HFF-Myc (cell line): ENCODE measurements at places on chromosomes 12 and 14.

- DNase-seq: no peak
Measured at GRCh38 chr12:6382371-6382770, 1.6 kb upstream of the LTBR start.

GRCh38 chr12:62519043-62519442, 52.4 kb downstream of the MON2 start:
- DNase-seq: no peak

DNA sequence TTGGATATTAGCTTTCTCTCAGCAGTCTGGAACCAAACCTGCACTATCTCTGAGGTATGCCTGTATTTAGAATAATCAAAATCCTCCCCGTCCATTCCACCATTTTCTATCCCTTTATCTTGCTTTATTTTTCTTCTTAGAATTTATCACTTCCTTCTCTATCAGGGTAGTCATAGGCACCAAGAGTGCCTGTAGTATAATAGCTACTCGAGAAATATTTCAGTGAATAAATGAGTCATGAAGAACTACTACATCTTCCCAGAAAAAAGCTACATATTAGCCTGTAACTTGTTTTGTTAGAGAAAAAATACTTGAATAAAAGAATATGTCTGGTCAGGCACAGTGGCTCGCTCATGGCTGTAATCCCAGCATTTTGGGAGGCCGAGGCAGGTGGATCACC, 4.3 kb downstream of the SLC2A14 start:
- DNase-seq: no peak

GRCh38 chr14:62428429-62429203, 616.6 kb downstream of the KCNH5 start:
- no peak for DNase-seq

DNA sequence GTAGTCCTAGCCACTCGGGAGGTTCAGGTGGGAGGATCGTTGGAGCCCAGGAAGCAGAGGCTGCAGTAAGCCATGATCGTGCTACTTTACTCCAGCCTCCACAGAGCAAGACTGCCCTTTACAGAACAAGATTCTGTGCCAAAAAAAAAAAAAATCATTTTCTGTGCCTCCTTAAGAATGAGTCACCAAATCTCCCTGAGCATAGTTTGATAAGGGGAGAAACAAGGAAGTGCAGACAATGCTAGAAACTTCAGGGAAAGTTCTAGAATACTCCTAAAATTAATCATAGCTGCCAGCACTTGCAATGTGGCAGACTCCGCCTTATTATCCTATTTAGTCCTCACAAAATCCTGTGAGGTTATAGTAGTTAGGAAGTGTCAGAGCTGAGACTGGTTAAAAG, 74.5 kb downstream of the KCNK10 start:
- DNase-seq: no peak

GRCh38 chr14:33702293-33702692, 248.6 kb downstream of the EGLN3 start:
- DNase-seq: no peak

DNA sequence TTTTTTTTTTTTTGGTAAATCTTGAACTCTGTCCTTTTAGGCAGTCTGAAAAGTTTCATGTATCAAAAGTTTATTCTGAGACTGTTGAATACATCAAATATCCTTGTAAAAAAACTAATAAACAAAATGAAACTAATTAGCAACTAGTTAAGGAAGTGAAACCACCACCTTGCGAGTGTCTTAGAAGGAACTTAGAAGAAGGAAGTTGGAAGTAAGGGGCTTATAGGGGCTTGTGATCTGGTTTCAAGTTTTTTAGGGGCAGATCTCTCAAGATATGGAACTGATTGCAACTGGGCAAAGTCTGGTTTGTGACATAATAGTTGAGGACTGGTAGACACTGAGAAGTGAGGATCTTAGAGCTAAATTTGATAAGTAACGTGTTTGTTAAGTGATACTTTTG, 748.8 kb downstream of the C12orf50 start:
- DNase-seq: no peak

DNA sequence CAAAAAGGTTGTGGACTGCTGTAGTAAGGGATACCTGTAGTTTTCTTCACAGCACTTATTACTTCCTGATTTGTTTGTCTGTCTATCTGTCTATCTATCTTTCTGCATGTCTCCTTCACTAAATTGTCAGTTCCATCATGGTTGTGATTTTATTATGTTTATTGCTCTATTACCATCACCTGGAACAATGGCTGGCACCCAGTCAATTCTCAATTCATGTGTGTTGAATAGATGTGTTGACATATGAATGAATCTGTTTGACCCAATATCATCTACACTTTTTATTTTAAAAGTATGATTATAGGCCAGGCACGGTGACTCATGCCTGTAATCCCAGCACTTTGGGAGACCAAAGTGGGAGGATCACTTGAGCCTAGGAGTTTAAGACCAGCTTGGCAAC, 224.4 kb downstream of the NUBPL start:
- no peak for DNase-seq

GRCh38 chr14:72826039-72826438, 67.9 kb downstream of the DPF3 start:
- DNase-seq: no peak

DNA sequence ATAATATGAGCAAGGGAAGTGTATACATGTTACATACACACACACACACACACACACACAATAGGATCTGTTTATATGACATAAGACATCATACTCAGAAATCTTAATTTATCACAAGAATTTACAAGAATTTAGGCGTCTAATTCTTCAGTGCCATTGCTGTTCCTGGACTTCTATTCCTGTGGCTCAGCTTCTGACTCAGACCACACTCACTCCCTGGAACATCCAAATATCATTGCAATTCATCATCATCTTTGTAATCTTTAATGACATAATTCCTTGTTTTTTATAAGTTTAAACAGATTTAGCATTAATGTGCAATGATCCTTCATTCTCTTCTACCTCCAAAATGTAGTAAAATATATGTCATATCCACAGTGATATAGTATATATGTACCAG, 544.2 kb downstream of the FOXG1 start:
- DNase-seq: peak; percentile 12

- no peak for DNase-seq
Measured at GRCh38 chr12:51009056-51009440, 17.1 kb downstream of the SLC11A2 start.

- DNase-seq: no peak
Measured at GRCh38 chr12:65204886-65205525, 35.6 kb downstream of the LEMD3 start.

GRCh38 chr12:5272018-5272785, 159.7 kb upstream of the NTF3 start:
- DNase-seq: no peak

GRCh38 chr14:52327374-52328226, 13.5 kb downstream of the PTGER2 start:
- DNase-seq: peak; percentile 46

GRCh38 chr12:22956690-22957089, 331.7 kb downstream of the ETNK1 start:
- DNase-seq: no peak

GRCh38 chr12:738712-739111, 13.7 kb upstream of the WNK1 start:
- DNase-seq: no peak

- no peak for DNase-seq
Measured at GRCh38 chr14:72774894-72775620, 118.8 kb downstream of the DPF3 start.

GRCh38 chr12:112906712-112907414, at the start of gene OAS1:
Gene OAS1 (plus strand): TSS chr12:112906962. CDS start chr12:112907040, 78 bp downstream.
- peak; percentile 19 for DNase-seq

- no peak for DNase-seq
Measured at GRCh38 chr14:22737052-22737451, 29.4 kb upstream of the OXA1L start.

DNA sequence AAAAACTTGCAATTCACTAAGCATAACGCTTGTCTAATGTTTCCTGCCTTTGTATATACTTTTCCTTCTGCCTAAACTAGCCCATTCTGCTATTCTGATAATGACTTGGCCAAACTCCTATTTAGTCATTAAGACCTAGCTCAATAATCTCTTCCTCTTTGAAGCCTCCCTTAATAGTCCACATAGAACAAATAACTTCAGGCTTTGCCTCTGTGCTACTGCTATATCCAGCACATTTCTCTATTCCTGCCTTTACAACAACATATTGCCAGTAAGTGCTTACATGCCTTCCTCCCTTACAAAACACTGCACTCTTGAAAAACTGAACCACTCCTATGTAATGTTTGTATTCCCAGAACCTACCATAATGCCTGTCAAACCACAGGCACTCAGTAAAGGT, 13.8 kb downstream of the PRICKLE1 start:
- DNase-seq: no peak

- no peak for DNase-seq
Measured at GRCh38 chr14:56703947-56704346, 106.3 kb downstream of the OTX2 start.

- no peak for DNase-seq
Measured at GRCh38 chr14:62796431-62796830, 248.8 kb downstream of the KCNH5 start.

DNA sequence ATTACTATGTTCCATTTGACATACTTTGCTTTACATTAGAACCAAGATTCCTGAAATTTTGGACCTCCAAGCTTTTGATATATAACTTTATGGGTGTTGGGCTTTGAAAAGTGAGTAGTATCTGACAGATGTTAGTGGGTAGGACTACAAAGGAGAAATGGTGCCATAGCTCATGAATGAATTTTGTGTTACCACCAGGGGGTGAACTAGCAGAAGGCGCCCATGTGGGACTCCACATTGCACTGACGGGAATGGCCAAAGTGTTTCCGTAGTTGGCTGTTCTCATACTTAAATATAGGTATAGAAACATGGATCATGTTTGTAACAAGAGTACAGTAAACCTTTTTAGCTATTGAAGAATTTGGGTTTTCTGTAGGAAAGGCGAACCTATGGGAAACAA, 337.5 kb downstream of the FLRT2 start:
- no peak for DNase-seq

DNA sequence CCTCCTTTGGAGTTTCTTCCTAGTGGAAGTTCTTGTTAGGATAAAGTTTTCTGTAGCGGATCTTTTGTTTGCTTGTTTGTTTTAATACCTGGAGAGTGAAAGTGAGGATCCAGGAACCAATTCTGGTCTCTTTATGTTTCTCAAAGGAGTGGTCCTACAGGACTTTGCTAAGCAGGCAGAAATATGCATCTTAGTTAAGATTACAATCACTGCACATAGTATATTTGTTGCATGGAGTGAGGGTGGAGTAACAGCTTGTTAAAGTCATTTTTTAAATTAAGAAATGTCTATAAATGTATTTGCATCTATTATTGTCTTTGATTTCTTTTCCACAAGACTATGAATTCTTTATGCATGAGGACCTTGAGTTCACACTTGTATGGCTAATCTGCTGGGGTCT, 76.7 kb downstream of the DRAM1 start:
- DNase-seq: no peak

GRCh38 chr12:40557980-40558379, 134.3 kb upstream of the CNTN1 start:
- no peak for DNase-seq

- no peak for DNase-seq
Measured at GRCh38 chr14:72745546-72745945, 148.4 kb downstream of the DPF3 start.

DNA sequence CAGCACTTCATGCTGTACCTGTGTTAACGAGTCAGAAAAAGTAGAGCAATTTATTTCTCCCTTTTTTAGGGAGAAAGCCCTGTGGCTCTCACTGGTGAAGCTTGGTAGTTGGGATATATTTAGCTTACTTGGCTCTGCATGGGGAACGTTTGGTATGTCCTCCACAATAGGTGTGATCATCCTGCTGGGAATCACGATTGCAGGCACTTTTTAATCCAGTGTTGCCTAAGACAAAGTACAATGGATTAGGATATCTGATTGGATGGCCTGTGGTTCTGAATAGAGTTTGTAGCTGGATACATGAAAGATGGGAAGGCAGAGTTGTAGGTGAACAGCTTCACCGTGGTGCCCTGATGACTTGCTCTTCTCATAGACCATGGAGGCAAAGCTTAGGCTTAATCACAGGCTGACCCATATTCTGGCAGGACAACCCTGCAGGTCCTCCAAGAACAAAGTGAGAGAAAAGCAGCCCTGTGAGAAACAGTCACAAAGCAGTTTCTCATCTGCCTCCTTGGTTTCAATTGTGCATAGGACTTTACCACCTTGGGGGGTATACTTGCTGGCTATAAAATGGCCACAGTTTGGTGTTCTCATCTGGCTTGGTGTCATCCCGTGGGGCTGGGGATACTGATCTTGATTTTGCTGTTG, 7.5 kb downstream of the RESF1 start:
- DNase-seq: no peak

GRCh38 chr14:71588028-71588427, 344.2 kb upstream of the RGS6 start:
- no peak for DNase-seq

DNA sequence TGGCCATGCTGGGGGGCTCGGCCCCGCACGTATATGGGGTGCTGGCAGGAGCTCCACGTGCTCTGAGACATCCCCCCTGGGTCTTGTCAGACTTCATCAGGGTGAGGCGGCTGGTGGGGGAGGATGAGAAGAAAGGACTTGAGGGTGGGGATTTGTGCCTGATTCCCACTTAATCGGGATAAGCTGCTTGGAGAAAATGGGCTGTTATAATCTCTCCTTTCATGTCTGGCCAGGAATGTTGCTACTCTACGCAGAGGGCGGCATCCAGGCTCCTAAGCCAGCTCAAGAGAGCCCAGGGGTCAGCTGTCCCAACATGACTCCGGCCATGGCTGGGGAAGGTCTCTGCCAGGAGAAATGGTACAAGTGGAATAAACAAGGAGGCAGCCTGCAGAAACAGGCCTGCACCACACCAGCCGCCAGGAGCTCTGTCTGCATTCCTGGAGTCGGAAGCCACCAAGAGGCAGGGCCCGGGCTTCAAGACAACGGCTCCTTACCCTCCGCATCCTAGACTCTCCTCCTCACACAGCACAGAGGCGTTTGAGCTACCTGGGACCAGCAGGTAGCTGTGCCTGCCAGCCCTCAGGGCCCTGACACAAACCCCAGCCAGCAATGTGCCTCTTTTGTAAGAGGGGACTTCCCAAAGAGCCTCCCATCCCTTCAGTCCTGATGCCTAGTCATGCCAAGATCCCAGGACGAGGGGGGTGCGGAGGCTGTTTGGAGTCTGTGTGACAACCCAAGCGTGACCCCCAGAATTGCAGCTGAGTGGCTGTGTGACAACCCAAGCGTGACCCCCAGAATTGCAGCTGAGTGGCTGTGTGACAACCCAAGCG, 195.8 kb upstream of the DIO3 start:
- no peak for DNase-seq

GRCh38 chr14:101955695-101956161, 8.6 kb upstream of the DYNC1H1 start:
- no peak for DNase-seq

GRCh38 chr12:103857164-103857563, 16.1 kb upstream of the NT5DC3 start:
- no peak for DNase-seq

DNA sequence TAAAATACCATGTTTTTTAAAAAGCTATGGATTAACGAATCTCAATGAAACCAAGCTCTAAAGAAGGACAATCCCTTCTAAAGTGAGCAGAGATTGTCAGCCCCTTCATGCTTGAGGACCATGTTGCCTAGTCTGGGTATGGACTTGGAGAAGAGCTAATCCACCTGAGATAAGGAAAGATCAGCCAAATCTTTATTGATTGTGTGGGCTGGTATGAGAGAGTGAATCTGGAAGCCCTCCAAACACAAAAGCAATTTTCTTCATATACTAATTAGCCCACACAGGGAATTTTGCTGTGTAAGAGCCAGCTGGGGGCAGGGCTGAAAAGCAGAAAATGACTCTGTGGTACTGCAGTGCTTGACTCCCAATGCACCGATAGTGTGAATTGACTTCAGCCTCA, 47.4 kb upstream of the DICER1 start:
- DNase-seq: no peak
